Stimulated activated CD8-positive, alpha-beta memory T cell treated with anti-CD3 and anti-CD28 coated beads, Interleukin-4, amount 100 ng/mL, for 1 hour (primary cell): ENCODE measurements at places on chromosomes 13 and 19.

GRCh38 chr13:46195016-46195415 is 13.0 kb upstream of the LCP1 start:
- DNase-seq: no peak

DNA sequence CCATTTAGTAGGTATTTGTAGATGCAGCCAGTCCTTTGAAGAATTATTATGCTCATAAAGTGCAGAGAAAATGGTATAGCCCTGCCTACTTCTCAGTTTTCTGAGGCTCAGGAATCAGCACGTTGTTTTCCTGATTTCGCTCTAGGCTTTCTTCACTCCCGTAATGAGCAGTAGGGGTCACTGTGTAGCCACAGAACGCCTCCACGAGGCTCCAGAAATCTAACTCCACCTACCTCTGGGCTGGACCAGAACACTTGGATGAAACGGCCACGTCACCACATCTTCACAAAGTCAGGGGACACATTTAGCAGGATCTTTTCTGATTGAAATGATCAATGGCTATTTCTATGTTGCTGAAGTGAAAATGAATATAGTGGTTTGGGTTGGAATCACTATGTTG is 49.8 kb upstream of the GTF3A start:
- peak; percentile 21 for DNase-seq

DNA sequence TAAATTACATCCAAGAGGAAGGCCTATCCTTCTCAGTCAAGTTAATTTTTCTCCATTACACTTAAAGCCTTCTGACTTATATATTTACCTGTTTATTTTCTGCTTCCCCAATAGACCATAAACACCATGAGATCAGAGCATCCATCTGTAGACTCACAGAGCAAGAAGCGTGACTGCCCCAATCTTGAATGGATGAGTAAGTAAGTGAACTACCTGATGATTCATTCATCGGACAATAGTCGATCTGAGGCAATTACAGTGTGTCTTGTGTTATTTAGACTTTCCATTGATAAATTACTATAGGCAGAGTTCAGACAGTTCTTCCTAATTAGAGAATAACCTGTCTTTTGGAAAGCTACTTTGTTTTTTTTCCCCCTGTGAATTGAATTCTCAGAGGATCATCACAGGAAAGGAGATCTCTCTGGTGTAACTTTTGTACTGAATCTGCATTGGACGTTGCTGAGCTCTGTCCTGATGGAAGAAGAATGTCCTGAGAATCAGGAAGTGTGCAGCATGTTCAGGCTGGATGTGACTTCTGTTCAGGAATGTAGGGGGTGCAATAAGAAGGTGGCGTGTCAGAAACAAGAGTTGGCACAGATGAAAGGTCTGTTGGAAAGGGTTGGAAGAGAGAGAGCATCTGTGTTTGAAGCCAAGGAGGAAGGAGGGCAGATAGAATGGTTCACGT is 367.0 kb downstream of the NALCN start:
- no peak for DNase-seq

GRCh38 chr19:7926727-7927604 is 1.0 kb upstream of the CTXN1 start:
- no peak for DNase-seq

GRCh38 chr13:94640721-94641120 is 39.1 kb downstream of the GPR180 start:
- DNase-seq: no peak

DNA sequence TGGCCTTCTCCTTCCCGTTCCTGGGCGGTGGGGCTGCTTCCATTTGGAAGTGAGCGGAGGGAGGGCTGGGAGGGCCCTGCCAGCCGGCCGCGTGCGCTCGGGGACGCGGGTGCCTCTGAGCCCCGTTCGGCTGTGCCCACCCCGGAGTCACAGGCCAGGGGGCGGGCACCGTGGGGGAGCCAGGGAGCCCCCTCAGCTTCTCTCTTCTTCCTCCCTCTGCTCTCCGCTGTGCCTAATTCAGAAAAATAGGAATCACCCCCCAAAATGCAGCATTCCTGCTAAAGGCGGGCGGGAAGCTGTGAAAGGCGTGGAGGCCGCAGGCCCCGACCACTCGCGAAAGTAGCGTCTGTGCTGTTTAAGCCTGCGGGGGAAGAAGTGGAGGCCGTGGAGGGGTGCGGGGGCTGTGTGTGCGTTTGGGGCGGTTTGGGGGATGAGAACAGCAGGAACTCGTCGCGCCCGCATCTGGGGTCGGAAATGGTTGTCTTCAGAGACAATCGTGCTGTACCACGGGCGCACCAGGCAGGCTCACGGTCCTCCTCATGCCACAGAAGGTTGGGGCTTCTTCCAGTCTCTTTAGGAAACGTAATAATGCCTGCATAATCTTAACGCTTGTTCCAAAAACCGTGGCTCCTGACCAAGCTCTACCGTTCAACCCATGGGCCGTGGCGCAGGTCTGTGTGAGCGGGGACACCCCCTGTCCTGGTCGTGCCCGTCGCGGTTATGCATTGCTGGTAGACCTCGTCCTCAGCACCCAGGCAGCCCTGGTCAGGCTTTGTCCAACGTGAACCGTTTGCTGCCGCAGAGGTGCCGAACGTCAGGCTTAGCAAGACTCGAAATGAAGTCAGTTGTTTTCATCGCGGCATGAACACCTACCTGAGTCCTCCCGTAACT is 110.4 kb upstream of the SOX1 start:
- DNase-seq: no peak

DNA sequence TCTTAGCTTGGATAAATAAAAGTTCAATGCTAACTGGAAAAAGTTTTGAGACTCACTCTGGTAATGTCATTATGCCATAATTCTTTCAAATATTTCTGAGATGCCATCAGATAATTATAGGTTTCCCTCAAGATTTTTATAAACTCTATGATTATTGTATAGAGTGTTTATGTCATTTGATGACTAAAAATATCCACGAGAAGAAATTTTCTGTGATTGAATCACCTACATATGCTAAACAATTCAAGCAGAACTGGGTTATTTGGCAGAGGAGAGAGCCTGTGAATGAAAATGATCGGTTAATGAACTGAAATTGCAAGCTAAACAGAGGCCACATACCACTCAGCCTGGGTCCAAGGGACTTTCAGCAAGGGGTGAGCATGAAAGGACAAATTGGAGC is 92.6 kb upstream of the TSC22D1 start:
- no peak for DNase-seq

DNA sequence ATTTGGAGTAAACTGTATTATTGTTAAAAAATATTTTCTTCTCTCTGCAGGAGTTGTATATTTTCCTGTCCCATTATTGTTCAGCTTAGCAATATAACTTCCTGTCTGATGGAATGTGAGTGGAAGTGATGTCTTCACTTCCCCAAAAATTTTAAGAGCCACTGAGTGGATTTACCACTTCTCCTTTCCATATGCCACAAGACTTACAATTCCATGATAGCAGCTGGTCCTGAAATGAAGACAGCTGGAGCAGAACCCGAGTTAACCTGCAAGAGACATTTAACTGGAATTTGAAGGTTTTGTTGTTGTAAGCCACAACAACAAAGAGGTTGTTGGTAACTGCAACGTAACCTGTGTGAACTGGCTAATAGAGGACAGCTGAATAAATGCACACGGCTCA is 23.4 kb upstream of the TBC1D4 start:
- DNase-seq: no peak

DNA sequence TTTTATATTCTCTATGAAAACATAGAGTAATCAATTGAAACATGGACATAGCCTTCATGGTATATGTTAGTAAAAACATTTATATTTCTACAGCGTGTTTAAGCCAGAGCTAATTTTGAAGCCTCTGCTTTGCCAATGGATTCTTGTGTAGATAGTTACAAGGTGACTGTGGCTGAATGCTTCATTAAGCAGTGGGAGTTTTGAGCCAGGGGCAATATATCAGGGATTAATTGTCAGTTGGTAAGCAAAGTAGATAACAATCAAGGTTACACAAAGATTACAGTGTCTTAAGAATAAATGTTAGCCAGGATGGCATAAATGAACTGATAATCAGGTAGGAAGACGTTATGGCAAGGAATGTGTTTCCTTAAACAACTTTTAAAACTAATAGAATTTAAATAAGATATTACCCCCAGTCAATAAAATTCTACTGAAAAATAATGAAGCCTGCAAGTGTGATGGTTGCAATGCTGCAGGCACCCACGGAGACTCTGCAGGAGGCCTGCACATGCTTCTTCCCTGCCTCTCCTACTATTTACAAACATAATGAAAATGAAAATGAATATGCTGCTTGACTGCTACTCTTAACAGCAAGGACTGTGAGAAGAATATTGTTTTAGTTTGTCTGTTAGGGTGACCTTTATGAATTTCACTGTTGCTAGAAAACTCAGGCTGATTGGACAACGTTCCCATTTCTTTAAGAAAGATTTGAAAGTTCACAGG is 588.5 kb downstream of the GPC5 start:
- no peak for DNase-seq

GRCh38 chr13:46683676-46684260 is 113.2 kb downstream of the ESD start:
- DNase-seq: no peak

DNA sequence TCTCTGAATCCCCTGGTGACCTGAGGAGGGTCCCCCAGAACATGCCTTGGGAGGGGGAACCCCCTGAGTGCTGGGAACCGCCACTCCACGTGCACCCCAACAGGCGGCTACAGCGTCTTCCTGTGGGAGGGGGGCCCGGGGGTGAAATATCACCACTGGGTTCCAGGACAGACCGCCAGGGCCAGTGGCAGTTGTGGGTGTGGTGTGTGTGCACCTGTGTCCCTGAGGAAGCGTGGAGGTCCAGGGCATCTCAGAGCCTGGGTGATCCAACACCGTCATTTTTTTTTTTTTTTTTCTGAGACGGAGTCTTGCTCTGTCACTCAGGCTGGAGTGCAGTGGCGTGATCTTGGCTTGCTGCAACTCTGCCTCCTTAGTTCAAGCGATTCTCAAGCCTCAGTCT is 4.2 kb downstream of the ADGRE5 start:
- DNase-seq: no peak

- DNase-seq: no peak
These were observed 418.9 kb downstream of the FGF14 start for GRCh38 chr13:101982903-101983302.

DNA sequence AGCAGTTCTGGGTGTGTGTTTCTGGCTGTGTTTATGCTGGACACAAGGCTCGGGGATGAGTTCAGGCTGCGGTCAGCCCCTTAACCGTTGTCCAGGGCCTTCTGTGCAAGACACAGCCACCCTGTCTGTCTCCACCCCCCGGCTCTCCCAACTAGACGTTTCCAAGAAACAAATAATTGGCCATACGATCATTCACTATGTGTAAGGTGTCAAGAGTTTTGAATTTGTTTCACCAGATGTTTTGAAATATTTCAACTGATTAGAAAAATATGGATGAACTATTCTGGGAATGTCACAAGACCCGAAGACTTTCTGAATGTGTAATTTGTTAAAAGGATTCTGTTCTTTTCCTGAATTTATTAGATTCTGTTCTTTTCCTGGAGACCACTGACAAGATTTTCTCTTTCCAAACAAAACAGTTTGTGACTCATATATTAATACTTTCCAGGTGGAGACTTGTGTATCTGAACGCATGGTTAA is 318.2 kb downstream of the MYO16 start:
- no peak for DNase-seq

- no peak for DNase-seq
These were observed 52.0 kb downstream of the SLC7A1 start for GRCh38 chr13:29543230-29544215.
